ENCODE measurements at places on chromosomes 1 and 21. TPM values are rescaled to one million over a fixed set of nuclear protein-coding genes. Genes with fewer than 3 reads are reported as not detected.

RCSD1 gene
- 94.7 TPM for polyA plus RNA-seq

GRCh38 chr1:204139088-204139487, 12.8 kb downstream of the ETNK2 start:
- DNase-seq: no peak

DNA sequence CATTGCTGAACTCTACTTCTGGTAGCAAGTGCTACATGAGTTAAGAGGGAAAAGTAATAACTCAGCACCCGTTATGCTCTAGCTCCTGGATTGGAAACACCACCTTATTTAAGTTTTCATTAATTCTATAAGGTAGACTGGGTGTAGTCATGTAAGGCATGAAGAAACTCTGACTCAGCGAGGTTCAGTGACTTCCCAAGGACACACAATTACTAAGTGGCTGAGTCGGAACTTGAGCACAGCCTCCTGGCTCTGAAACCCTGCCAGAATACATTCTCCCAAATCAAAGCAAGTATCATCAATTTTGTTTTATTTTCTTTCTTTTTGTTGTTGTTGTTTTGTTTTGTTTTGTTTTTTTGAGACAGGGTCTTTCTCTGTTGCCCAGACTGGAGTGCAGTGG, 29.1 kb upstream of the SCCPDH start:
- no peak for DNase-seq

- no peak for DNase-seq
These were observed 2.5 kb downstream of the MYBPH start for GRCh38 chr1:203173011-203173555.

SYF2 gene
- polyA plus RNA-seq: 77.7 TPM

GRCh38 chr1:23720256-23720995, 22.8 kb upstream of the ELOA start:
- no peak for DNase-seq

DNA sequence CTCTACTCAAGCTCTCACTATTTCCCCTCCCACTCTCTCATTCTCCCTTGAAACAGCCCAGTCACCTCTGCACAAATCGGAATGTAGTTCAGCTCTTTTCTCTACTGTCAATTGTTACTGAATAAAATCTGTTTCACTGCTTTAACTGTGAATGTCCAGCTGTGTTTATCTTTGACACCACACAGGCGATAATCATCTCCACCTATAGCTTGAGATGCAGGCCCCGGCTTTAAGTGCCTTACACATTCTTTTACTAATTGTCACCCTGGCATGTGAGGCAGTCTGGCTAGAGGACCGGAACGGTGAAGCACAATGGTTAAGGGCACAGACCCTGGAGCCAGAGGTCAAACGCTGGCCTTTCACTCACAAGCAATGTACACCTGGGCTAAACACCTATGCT, 122.8 kb upstream of the C8B start:
- no peak for DNase-seq

GRCh38 chr1:151106894-151107293, 36.3 kb downstream of the GABPB2 start:
- no peak for DNase-seq
